ENCODE measurements at places on chromosomes 12 and 14.

- no peak for DNase-seq
Measured at GRCh38 chr14:62897771-62898170, 147.5 kb downstream of the KCNH5 start.

DNA sequence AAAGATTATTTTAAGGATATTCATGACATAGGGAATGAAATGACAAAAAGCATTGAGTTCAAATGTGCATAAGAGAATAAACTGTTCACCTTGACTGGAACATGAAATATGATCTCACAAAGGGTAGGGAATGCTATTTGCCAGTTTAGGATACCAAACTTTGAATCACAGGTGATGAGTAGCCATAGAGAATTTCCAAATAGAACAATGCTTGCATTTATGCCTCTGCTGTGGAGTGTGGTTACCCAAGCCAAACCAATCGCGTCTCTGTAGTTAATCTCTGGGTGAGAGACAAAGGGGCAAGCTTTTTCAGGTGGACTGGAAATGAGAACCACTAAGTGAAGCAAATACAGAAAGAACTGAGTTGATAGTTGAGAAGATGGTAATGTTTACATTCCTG, 371.1 kb upstream of the RPL10L start:
- DNase-seq, result no peak

GRCh38 chr14:39694341-39694740, 262.1 kb upstream of the FBXO33 start:
- no peak for DNase-seq

- peak; percentile 33 for DNase-seq
Measured at GRCh38 chr12:41108032-41108431, 80.1 kb upstream of the PDZRN4 start.

DNA sequence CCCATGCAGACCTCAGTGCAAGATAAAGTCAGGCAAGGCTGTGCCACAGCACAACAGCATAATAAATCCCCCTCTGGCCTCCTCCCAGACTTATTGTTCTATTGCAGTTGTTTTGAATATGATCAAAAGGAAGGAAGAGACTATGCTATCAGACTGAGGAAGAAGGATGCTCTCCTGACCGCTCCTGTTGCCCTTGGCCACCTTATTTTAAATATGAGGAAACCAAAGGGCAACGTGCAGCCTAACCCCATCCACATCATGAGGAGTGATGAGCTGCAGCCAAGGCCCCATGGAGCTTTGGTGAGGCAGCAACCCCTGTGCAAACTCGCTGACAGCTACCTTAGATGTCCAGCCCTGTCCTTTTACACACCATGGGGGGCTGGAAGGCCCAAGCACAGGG, 291.7 kb downstream of the ZFP36L1 start:
- no peak for DNase-seq

GRCh38 chr14:23896609-23897153, 56.9 kb upstream of the DHRS4 start:
- no peak for DNase-seq

DNA sequence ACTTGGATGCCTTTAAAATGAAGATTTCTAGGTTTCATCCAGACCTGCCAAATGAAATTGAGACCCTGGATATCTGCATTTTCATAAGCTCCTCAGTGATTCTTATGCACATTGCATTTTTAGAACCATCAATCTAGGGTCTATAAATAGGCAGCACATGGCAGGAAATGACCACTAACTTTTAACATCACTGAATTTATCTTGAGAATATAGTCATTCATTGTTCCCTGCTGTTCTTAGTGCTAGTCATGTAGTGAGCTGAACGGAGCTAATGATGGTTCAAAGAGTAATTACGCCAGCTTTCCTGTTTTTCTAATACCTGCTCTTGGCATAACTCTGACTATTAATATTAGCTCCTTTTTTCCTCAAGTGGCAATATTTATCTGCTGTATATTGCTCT, 91.6 kb downstream of the TPH2 start:
- no peak for DNase-seq

GRCh38 chr12:93179792-93180191, 197.9 kb upstream of the NUDT4 start:
- DNase-seq, result no peak

GRCh38 chr14:52467515-52468266, 84.6 kb downstream of the TXNDC16 start:
- DNase-seq, result no peak

DNA sequence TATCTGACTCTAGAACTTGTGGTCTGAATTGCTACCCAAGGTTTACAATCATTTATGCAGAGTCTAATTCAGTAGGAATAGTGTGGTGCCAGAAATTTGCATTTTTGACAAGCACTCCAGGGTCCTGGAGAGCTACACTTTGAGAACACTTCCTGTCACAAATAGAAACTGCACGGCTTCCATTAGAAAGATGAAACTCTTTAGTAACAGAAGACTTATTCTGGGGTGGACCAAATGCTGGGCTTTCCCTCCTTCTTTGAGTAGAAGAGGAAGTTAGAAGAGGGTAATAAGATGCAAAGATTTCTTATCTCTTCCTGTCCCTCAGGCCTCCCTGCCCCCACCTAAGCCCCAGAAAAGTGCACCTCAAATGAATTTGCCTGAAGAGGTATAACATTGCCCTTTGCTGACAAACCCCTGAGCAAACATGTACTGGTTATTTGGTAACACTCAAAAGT, 28.4 kb downstream of the DGLUCY start:
- no peak for DNase-seq

Measured in Ammon's horn (tissue), 1 donor.